ENCODE measurements at places on chromosomes 16 and 17.

DNA sequence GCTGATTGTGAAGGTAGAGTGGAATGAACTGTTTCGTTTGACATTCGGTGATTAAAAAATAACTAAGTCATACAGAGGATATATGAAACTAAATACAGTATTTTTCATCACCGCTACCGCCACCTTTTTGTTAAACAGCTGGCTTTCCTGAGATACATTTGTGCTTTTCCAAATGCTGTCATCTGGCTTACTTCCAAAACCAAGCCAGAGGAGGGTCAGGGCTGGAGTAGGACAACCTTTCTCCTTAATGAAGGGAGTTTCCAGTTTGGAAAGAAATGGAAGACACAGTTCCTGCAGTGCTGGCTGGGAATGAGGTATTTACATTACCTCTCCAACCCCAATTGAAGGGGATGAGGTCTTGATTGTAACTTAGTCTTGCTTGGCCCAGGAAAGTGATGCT, 3.2 kb downstream of the TNRC6C start:
- DNase-seq: no peak

GRCh38 chr16:72021043-72021442, 12.5 kb downstream of the DHODH start:
- peak; percentile 33 for DNase-seq

- no peak for DNase-seq
Observed at GRCh38 chr16:64534180-64534780, 587.6 kb downstream of the CDH11 start.

DNA sequence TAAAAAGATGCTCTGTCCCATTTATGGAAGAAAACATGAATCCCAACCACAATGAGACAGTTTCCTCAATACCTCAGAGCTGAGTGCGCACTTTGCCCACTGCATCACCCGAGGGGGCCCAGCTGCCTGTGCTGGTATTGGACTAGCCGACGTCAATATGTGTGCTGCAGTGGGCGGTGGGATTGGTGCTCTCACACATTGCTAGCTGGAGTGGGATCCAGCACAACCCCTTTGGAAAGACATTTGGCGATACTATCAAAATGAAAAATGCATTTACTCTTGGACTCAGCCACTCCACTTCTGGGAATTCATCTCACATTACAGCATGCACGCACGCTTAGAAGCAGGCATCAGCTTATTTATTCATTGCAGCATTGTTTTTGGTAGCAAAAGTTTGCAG, 289.2 kb upstream of the FOXF1 start:
- DNase-seq: no peak

DNA sequence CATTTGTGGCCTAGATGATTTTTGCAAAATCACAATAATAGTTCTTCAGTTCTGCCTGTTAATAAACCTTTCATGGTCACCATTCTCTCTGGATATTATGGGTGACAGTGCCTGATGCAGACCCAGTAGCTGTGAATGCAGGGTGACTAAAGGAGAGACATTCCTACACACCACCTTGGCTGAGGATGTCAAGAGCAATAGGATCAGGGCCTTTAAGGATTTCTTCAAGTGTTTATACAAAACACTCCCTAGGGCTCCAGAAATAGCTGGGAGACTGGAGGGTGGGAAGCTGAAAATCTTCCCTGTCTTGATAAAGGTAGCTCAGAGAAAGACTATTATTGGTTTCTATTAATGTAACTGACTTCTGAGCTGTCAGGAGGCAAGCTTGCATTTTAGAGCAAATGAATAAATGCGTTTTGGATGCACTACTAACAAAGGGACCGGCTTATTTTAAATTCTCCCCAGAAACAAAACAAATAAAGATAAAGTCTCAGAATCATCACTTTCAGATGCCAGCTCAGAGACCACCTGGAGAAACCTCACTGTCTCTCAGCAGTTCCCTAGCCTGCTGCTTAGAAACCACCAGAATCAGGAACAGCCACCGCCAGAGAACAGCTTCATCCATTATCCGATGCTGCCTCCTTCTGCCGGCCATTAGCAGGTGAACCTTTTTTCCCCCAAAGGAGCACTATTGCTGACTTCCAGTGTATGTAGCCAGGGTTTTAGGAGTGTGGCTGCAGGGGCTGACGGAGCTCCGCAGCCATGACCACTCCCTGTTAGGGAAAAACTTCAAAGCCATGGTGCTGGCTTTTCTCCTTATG, 171.4 kb upstream of the DYNLRB2 start:
- peak; percentile 36 for DNase-seq

- DNase-seq: no peak
Observed at GRCh38 chr16:29975811-29976511, 2.3 kb downstream of the TAOK2 start.

DNA sequence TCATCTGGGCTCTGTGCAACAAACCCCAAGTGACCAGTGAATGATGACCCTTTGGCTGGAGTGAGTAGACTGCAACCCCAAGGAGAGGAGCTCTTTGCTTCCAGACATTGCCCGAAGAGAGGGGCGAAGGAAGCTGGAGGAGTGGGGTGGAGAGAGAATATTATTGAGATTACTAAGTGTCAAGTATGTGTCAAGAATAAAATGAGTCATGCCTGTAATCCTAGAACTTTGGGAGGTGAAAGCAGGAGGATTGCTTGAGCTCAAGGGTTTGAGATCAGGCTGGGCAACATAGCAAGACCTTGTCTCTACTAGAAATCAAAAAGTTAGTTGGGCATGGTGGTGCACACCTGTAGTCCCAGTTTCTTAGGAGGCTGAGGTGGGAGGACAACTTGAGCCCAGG, 142.0 kb upstream of the CCL2 start:
- no peak for DNase-seq

DNA sequence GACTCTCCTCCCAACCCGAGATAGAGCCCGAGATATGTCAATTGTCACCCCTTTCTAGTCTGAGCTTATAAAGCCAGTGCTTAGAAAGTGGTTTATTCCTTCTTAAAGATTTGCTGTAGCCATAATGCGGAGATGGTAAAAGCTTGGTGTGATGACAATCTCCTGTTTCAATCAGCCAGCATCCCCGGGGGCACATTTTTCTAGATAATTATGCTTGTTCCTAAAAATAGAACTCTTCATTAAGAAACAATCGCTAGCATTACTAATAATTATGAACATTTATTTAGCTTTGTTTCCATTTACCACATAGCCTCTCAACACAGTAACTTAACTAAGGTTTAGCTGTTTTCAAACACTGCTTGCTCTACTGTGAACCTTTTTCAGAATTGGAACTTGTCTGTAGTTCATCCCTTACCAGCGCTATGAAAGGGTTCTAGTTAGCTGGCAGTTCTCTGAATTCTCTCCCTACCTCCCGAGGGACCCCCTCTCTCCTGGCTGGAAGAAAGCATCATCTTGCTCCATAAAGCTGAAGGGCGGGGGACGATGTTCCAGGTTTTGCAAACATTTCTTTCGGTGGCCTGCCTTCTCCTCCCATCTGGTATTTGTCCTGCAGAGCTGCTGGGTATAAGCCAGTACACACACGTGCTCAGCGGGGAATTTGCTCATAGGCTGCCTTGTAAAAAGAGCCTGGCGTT, 922 bp upstream of the MRPL58 start:
- DNase-seq: no peak

- DNase-seq: no peak
Observed at GRCh38 chr17:77772899-77773358, 185.6 kb upstream of the TNRC6C start.

- DNase-seq: no peak
Observed at GRCh38 chr16:57377080-57377841, 5.0 kb downstream of the CX3CL1 start.

DNA sequence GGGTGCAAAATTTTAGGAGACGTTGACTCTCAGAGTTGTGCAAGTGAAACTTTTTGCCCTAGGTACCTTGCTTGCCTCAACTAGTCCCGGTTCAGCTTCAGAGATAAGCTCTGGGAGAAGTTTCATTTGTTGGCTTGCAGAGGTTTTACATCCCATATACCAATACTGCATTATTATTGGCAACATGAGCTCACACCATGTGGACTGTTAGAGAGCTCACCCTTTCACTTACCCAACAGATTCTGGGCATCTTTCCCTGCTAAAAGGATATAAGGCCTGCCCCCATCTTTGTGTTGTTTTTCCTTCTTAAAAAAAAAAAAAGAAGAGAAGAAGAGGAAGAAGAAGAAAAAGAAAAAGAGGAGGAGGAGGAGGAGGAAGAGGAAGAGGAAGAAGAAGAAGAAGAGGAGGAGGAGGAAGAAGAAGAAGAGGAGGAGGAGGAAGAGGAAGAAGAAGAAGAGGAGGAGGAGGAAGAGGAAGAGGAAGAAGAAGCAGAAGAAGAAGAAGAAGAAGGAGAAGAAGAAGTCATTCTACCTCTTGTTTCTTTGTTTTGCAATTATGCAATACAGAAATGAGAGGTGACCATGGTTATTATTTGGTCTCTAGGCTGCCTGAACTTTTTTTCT, 292.6 kb upstream of the IRX3 start:
- DNase-seq: no peak

GRCh38 chr17:35804658-35805192, 4.6 kb upstream of the TAF15 start:
- no peak for DNase-seq

DNA sequence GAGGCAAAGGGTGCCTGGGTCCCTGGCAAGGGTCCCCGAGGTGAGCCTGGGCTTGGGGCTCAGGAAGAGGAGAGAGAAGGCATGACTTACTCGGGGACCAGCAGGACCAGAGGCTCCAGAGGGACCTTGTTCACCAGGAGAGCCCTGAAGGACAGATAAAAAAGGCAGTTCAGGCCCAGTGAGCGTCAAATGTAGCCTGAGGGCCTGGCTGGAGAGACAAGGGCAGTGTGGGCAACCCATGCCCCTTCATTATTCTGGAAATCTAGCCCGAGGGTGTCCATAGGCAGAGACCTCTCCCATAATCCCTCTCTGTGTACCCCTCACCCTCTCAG, 14.1 kb downstream of the COL1A1 start:
- no peak for DNase-seq

DNA sequence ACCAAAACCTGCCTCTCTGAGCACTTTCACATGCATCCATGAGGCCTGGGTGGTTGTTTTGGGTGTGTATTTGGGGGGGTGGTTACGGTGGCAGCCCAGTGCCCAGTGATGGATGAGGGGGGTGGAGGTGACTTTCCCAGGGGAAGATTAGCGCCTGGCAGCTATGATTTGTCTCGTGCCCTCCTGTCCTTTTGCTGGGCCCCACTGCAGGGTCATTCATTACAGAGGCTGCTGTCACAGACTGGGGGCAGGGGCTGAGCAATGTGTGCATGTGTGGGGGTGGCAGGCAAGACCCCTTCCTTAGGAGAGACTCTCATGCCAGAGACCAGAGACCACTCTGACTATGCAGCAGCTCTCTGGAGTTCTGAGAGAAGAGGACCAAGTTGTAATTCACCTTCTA, 93.7 kb downstream of the MRM1 start:
- DNase-seq: no peak
